ENCODE measurements at places on chromosomes 2 and 18. TPM values are rescaled to one million over a fixed set of nuclear protein-coding genes. Genes with fewer than 3 reads are reported as not detected.
A peak's percentile ranks its signal among the peaks of the same experiment; 100 is the strongest.

The RSAD2 gene
- 0.44 TPM for total RNA-seq

The BCL11A gene
- 6.1 TPM for total RNA-seq

The GAREM2 gene
- total RNA-seq = 3.4 TPM

The DES gene
- not detected for total RNA-seq

The SMYD5 gene
- total RNA-seq = 9.5 TPM

The LAMA1 gene
- 3.1 TPM for total RNA-seq

The WDR54 gene
- 29.1 TPM for total RNA-seq

The NEURL3 gene
- total RNA-seq = 0.68 TPM

The ZNF519 gene
- total RNA-seq = 5.1 TPM

The ME2 gene
- total RNA-seq = 51.6 TPM

GRCh38 chr2:239305771-239306170 lies 95.0 kb downstream of the HDAC4 start:
- no peak for DNase-seq

DNA sequence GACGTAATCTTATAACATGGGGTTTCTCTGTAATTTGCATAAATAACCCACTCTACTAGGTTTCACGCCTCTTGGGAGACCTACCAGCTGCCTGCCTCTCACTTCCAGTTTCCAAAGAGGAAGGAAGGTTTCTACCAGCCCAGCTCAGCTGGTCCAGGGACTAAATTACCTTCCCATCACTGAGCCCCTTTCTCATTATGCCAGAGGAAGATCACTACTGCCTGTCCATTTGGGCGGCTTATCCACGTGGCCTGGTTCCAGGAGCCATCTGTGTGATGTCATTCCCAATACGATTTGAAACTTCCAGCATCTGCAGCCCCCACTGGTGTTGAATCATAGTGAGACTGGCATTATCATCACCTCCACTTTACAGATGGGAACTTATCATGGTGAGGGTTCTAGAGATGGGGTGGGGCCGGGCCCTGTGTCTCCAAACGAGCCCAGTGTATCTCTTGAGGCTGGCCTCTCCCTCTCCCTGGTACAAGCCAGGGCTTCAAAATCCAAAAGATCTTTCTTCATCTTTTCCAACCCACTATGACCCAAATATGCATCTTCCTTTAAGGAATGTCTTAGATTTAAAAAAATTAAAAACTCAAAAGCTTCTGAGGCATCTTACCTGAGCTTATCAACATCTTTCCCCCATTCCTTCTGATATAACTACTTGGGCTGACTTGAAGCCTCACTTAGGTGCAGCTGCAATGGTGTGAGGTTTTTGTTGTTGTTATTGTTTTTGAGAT lies 140.8 kb downstream of the DDX1 start:
- no peak for DNase-seq

DNA sequence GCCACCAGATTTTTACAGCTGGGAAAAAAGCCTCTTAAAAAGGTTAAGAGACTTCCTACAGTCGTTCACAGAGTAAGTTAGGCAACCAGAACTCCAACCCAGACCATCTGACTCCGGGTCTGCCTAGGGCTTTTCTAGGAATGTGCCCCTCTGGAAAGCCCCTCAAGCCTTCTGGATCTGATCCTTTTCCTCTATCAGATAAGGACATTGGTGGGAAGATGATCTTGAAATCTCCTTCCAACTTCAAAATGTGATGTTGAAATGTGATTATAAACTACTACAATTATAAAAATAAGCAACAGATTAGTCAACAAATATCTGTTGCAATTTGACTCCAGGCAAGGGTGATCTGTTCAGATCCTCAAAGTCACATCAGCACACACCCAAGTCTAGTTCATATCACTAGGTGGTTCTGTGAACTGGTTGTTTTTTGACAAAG lies 270.4 kb downstream of the ARHGAP15 start:
- DNase-seq = no peak

GRCh38 chr18:22822024-22822423 lies 111.1 kb upstream of the RBBP8 start:
- no peak for DNase-seq

DNA sequence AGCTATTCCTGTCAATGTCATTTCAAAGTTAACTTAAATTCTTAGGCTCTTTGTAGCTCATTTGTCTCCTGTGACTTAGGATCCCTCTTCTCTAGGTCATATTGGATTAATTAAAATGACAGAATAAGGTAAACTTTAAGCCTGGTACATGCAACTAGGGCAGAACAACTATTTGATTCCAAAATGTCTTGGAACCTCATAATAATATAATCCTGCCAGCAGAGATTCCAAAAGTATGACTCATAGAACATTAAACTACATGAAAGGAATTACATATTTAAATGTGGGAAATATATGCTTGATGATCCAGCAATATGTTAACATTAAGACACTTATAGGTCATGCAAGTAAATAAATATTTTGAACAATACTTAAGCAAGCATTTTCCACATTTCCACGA lies 63.3 kb downstream of the COL3A1 start:
- DNase-seq = peak; percentile 12

GRCh38 chr2:223262946-223263345 lies 211.0 kb downstream of the KCNE4 start:
- no peak for DNase-seq

GRCh38 chr18:42950732-42951131 lies 164.8 kb downstream of the RIT2 start:
- no peak for DNase-seq

- no peak for DNase-seq
Observed at GRCh38 chr2:219021591-219021990, 19.7 kb downstream of the CFAP65 start.

GRCh38 chr18:44638811-44639210 lies 41.9 kb upstream of the SETBP1 start:
- no peak for DNase-seq

DNA sequence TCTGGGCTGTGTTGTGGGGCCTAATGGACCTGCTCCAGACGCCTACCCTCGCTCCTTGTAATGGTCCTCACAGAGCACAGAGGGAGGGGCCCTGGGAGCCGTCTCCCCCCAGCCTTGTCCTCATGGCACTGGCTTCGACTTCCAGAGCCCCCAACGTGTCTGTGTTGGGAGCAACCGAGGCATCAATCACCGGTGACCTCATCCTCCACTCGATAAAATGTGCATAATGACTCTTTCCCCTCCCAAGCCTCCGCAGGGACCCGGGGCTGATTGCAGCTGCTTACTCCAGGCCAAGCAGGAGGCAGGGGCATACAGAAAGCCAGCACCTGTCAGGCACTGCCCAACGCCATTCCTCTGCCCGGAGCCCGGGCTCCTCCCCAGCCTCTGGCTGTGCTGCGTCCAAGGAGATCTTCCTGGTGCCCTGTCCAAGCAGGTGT lies 271.7 kb downstream of the NDUFA10 start:
- no peak for DNase-seq

DNA sequence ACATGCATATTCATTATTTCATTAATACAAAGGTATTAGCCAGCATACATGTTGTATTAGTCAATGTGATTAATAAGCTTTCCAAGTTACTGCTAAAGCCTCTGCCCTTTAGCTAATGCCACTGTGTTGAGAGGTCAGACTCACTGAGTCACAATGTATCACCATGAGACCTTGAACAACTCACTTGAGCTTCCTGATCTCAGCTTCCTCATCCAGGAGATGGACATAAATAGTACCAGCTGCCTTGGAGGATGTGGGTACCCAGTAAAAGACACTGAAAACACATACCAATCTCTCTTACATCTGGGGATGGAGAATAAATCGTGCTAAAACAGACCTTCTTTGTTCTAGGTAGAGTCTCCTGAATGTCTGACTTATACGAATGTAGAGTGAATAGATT lies 224.6 kb downstream of the EPHA4 start:
- no peak for DNase-seq

DNA sequence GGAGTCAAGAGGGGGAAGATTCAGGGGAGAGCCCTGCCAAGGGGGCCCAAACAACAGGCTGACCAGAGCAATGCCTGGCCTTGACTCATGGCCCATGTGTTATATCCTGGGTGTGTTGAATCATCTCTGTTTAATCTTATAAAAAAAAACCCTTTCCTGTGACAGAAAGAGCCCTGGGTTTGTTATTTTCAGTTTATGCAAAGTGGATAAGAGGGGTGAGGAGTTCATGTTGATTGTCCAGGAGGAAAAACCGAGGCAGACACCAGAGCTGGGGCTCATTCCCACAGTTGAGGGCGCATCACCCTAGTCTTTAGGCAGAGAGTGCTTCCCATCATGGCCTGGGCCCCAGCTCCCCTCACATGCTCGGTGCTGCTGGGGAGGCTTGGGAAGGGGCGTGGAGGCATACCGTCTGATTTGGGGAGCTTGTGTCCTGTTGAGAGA lies 30.9 kb upstream of the IL37 start:
- DNase-seq = no peak

DNA sequence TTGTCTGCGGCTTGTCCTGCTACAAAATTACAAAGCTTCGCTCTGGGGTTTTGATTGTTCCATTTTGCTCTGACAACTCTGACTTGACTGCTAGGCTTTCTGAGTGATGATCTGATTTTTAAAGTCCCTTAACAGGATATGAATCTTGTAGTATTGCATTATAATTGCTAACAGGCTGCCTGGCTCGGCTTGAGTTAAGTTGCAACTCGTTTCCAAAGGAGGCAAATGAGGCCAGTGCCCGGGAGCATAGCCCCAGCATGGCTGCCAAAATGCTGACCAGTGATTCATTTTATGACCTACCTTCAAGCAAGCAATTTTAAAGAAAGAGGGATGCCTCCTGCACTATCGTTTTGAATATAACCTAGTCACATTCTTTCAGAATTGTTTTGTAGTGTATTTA lies 135.4 kb downstream of the COL6A3 start:
- no peak for DNase-seq

GRCh38 chr18:76838182-76838581 lies 15.8 kb downstream of the ZNF236 start:
- no peak for DNase-seq

- DNase-seq = no peak
Observed at GRCh38 chr2:141940709-141941108, 190.1 kb downstream of the LRP1B start.

GRCh38 chr18:74869904-74870863 lies 272.5 kb downstream of the ZNF407 start:
- DNase-seq = no peak

GRCh38 chr2:27798948-27799645 lies 27.6 kb downstream of the MRPL33 start:
- peak; percentile 96 for DNase-seq

- no peak for DNase-seq
Observed at GRCh38 chr18:50313031-50313607, 25.6 kb upstream of the CXXC1 start.

Measured in glomerular endothelial cell (primary cell).